T1000 (cell line): ENCODE measurements at places on chromosomes 5 and 9.

DNA sequence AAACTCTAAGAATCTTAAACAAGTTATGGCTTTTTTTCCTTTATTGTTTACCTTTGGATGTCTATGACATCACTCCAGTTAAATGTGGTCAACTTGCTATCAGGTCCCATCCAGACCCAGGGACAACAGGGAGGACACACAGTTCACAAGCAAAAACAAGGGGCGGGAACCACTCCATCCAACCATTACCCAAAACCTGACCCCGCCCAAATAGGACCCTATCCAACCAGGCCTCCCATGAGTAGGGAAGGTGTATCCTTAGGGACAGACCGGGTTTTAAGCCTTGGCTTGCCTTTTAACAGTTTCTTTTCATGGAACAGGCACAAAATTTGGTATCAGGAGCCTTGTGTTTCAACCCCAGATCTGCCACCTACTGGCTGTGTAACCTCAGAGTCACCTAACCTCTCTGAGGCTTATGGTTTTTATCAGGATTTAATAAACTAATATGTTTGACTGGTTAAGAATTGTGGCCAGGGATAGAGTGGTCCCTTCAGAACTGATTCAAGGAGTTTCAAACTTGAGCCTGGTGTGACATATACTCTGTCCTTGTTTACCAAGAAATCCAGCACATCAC lies 127.7 kb upstream of the RAD23B start:
- DNase-seq, result no peak

DNA sequence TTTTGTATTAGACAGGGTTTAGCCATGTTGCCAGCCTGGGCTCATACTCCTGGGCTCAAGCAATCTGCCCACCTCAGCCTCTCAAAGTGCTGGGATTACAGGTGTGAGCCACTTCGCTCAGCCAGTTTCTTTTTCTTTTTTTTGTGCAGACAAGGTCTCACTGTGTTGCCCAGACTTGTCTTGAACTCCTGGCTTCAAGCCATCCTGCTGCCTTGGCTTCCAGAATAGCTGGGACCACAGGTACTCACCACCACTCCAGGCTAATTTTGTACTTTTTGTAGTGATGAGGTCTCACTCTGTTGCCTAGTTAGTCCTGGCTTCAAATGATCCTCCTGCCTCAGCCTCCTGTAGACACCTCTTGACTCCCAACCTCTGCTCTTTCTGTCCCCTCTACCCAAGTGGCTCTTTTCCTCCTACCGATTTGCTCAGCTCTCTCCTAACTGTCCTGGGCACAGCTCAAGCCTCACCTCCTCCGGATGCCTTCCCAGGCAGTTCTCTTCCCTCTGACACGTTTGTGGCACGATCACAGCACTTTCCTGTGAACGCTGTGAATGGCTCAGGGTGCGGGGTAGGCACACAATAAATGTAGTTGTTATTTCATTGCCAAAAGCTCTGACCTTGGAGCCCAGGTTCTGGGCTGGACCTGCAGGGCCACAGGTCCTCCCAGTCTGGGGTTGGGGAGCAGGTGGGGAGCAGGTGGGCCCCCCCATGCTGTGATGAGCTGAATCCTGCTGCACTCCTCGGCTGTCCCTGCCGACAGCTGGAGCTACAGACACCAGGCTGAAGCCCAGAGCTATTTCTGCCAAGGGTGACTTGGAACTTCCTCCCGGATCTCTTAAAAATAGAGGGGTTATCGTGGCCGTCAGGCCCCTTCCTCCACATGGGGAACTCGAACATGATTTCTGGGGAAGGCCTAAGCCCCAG lies 23.9 kb downstream of the GFI1B start:
- DNase-seq, result no peak

GRCh38 chr9:137919095-137919465 lies 41.5 kb downstream of the CACNA1B start:
- no peak for DNase-seq

DNA sequence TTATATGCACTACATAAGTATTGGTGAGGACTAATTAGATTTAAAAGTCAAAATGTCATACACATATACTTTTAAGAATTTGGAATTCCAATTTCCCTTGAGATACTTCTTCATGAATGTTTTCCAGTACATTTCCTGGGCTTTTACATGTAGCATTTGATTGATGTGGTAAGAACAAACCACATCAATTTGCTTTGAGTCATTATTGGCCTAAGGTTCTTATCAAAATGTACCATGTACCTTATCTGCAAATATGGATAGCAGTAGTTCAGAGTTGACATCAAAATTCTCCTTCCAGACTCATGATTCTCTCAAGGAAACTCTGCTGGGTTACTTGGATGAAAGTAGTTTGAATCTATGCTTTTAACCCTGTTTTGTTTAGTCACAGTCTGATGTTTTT lies 2.5 kb downstream of the CAST start:
- no peak for DNase-seq

DNA sequence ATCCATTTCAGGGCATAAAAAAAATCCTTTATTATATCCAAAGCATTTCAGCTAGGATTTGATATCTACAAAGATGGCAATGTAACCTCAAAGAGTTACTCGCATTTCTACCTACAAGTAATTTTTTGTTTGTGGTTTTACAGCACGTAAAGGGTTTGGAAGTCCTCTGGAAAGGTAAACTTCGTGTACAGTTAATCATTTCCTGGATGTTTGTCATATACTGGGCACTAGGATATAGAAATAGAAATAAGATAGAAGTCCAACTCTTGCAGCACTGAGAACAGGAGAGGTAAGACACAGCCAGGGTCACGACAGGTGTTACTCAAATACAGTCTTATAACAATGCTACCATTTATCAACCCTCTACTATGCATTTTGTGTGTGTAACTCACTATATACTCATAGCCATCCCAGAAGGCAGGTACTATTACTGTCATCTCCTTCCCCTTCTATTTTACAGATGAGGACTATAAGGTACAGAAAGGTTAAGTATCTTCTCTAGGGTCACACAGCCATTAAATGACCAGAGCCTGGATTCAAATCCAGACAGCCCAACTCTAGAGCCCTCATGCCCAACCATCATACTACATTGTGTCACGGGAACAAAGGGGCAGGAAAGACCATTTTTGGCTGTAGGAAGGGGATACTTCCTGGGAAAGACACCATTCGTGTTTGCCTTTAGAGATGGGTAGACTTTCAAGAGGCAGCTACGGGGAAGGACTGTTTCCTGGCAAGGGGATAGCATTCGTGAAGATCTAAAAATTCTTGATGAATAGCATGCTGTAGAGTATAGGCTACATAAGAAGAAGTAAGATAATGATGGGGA lies 19.0 kb downstream of the NDUFA8 start:
- DNase-seq, result no peak

DNA sequence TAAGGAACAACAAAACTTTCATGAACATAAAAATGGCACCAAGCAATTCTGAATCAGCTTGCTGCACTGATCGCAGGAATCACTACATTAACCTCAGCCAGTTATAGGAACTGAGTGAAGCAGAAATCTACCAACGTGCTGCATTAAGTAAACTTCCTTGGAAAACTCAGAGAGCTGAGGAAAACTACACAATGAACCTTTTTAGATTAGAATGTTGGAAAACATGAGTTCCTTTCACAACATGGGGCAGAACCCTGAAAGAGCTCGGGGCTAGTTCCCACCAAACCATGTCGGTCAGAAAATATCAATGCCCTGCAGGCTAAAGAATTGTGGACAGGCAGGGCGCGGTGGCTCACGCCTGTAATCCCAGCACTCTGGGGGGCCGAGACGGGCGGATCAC lies 19.4 kb downstream of the ALDH7A1 start:
- DNase-seq, result no peak

GRCh38 chr9:134065612-134066419 lies 2.0 kb downstream of the BRD3 start:
- DNase-seq, result no peak

DNA sequence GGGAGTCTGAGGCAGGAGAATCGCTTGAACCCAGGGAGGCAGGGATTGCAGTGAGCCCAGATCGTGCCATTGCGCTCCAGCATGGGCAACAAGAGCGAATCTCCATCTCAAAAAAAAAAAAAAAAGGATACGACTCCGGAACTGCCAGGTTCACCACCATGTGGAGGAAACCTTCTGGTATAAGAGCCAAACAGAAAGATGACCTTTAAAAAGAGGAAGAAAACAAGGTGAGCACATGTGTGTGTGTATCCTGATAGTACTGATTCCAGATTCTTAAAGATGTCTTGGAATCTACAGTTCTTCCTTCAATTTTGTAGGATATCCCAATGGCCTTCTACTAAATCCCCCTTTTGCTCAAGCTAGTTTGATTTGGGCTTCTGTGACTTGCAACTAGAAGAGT lies 33.7 kb downstream of the FBXO10 start:
- no peak for DNase-seq

DNA sequence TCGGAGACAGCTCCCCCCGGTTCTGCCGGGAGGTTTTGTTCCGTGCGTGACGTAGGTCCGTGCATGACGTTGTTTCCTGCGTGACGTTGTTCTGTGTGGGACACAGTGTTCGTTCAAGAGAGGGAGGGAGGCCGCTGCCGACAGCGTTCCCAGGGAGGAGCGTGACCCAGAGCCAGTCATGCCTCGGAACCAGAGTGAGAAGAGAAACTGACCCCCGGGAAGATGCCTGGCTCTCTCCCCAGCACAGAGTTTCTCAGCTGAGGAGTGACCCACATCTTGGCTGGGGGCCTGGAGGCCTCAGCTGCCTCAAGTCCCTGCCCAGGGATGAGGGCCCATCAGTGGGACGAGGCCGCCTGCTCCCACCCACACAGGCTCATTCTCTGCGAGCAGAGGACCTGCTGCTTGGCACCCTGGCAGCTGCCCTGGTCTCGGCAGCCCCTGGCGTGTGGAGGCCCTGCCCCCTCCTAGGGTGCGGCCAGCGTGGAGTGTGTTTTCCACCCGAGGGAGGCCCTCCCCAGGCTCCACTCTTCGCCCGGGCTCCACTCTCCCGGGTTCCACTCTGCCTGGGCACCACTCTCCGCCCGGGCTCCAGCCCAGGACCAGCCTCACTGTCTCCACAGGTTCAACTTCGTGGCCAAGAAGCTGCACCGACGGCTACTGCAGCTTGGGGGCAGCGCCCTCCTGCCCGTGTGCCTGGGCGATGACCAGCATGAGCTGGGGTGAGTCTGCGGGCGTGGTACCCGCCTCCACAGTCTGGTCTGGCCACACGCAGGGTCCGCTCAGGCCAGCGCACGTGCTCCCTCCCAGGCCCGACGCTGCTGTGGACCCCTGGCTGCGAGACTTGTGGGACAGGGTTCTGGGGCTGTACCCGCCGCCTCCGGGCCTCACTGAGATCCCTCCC lies 7.9 kb downstream of the NDOR1 start:
- DNase-seq, result no peak

- no peak for DNase-seq
Observed at GRCh38 chr9:137307255-137308056, 5.4 kb upstream of the NRARP start.

GRCh38 chr5:119402081-119402480 lies 46.3 kb downstream of the TNFAIP8 start:
- no peak for DNase-seq

DNA sequence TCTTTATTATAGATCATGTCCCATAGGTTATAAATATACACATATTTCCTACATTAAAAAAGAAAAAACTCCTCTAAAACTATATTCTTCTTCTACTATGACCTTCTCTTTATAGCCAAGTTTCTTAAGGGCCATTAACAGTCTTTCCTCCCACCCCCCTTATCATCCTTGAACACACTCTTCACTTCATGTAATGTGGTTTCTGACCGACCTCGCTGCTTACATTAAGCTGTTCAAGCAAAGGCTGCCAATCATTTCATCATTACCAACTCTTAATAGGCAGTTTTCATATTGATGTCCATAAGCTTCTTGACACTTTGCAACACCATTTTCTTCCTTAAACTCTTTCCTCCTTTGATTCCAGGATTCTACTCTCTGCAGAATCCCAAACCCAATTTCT lies 283.0 kb upstream of the PCSK5 start:
- no peak for DNase-seq

DNA sequence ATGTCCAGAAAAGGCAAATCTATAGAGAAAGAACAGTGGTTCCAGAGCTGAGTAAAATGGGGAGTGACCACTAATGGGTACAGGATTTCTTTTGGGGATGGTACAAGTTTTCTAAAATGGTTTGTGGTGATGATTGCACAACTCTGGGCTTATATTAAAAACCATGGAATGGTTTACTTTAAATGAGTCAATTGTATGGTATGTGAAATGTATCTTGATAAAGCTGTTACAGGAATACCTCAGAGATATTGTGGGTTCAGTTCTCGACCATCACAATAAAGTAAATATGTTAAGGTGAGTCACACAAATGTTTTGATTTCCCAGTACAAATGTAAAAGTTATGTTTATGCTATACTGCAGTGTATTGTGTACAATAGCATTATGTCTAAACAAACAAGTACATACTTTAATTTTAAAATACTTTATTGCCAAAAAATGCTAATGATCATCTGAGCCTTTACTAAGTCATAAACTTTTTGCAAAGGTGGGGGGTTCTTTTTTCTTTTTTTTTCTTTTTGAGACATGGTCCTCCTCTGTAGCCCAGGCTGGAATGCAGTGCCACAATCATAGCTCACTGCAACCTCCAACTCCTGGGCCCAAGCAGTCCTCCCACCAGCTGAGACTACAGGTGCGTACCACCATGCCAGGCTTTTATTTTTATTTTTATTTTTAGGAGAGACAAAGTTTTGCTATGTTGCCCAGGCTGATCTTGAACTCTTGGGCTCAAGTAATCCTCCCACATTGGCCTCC lies 65.9 kb downstream of the SHOC1 start:
- no peak for DNase-seq

DNA sequence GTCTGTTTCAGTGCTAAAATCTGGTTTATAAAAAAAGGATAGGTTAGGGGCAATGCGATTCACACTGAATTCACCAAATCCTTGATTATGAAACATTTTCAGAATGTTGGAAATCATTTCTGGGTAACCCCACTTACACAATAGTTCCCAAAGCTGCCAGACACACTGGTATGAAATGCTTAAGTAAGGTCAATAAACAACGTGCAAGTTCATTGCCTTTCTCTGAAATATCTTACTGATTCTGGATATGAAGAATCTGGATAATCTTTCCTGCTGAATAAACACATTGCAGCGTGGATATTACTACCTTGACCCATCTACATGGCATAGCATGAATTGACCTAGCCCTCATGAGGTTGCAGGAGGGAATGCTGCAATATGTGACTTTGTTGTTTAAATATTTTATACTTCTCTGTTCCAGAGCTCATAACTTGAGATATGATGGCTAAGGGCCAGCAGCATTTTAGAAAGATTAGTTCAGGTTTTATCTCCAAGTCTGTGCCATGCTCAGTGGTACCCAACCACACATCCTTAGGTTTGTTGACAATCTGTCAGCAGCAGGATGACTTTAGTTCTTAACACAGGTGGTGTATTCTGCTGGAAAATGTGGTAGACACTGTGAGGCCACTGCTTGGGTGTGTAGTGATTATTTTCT lies 121.0 kb downstream of the NREP start:
- DNase-seq, result no peak
